ENCODE measurements at places on chromosomes 16 and 17. TPM values are rescaled to one million over a fixed set of nuclear protein-coding genes. Genes with fewer than 3 reads are reported as not detected.
A peak's percentile ranks its signal among the peaks of the same experiment; 100 is the strongest.

DNA sequence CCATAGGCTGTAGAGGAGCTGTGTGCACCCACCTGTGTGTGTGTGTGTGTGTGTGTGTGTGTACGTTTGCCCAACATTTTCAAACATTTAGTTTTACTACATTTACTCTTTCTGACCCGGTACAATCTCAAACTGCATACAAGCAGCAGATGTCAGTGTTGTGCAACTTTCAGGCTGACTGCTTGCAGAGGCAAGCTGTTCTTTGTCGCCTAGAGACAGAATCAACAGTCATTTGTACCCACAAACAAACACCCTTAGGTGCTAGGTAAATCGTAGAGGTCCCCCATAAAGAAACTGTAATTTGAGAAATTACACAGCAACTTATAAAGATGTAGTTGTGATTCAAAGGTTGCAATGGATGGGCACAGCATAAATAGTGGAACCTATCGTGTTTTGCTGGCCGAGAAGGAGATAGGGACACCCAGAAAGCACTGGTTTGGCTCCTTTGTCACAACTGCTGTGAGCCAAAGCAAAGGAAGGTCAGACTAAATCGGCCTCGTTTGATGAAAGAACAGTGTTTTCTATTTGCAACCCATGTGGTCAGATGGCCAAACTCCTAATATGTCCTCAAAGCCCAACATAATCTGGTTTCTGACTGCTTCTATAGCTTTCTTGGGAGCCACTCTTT, 478.4 kb downstream of the TOX3 start:
- no peaks in the 10 kb centered on the region for H3K27me3 ChIP-seq
- H3K36me3 ChIP-seq, result no peaks in the 10 kb centered on the region
- DNase-seq, result no peak
- H3K4me1 ChIP-seq, result no peaks in the 10 kb centered on the region
- no peak overlapping the region for H3K27ac ChIP-seq
- no peak overlapping the region for H3K4me3 ChIP-seq

GRCh38 chr16:79293836-79294460, 306.6 kb downstream of the MAF start:
- H3K36me3 ChIP-seq, result no peaks in the 10 kb centered on the region
- DNase-seq, result no peak
- no peak overlapping the region for H3K4me3 ChIP-seq
- H3K27ac ChIP-seq, result no peak overlapping the region
- H3K27me3 ChIP-seq, result no peaks in the 10 kb centered on the region

DNA sequence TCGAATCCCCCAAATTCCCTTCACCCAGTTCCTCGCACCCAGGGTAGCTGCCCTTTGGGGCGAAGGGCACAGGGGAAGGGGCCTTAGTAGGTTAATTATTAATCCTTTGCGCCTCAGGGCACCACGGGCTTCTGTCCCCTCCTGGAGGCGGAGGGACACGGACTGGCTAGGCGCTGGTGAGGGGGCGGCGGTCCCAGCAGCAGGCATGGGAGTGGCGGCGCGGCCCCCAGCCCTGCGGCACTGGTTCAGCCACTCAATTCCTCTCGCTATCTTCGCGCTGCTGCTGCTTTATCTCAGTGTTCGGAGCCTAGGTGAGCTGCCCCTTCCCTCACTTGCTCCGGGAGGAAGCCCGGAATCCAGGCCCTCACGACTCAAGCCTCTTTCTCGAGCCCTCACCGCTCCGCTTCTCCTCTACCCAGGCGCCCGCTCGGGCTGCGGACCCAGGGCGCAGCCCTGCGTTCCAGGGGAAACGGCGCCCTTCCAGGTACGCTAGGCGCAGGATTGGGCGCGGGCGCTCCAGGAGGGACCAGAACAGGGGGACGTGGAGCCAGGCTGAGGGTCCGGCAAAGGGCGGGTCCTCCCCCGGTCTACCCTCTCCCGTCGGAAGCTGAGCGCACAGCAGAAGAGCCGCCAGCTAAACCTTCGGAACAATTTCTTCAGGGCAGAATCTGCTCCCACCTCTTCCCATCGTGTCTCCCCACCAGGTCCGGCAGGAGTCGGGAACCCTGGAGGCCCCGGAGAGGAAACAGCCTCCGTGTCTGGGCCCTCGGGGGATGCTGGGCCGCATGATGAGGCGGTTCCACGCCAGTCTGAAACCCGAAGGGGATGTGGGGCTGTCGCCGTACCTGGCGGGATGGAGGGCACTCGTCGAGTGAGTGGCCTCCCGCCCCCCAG, at the start of gene GLTPD2:
GLTPD2 (plus strand) TSS at position 158 of the 894 bp plus-strand sequence; CDS start at position 206, 48 bp downstream.
- no peak for DNase-seq
- peak within 1 kb of the TSS; percentile 88 for H3K27ac ChIP-seq
- H3K27me3 ChIP-seq, result peaks cover 22% of the 10 kb centered on the region

DNA sequence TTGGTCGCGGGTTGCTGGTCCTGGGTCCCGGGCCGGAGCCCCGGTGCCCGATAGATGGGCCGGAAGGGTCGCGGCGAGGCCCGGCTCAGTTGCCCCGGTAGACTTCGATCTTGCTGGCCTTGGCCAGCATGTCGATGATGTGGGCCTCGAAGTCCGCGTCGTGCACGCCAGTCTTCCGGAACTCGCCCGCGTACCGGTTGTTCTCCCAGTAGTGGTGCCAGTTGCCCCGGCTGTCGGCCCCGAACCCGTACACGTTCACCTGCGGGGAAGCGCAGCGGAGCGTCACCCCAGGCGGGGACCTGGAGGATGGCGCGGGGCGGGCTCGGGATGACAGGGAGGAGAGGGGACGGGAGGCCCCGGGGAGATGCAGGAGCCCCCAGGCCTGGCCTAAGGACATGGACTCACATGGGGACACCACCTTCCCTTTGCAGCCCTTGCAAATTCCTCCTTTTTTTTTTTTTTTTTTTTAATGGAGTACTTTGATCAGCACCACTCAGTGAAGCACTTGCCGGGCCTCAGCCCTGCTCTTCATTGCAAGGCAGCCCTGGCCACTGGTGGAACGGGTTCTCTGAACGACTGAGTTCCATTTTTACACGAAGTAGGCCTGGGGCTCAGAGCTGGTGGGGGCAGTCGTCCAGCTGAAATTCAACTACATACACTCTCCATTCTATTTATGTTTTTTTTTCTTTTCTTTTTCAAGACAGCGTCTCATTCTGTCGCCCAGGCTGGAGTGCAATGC, 35.1 kb downstream of the DDX19A start:
- H3K27ac ChIP-seq, result peak overlapping the region; percentile 65
- H3K36me3 ChIP-seq, result peaks cover 42% of the 10 kb centered on the region
- H3K27me3 ChIP-seq, result no peaks in the 10 kb centered on the region

- H3K27me3 ChIP-seq, result no peaks in the 10 kb centered on the region
- no peaks in the 10 kb centered on the region for H3K36me3 ChIP-seq
- H3K4me1 ChIP-seq, result peaks cover 3% of the 10 kb centered on the region
- H3K27ac ChIP-seq, result peak overlapping the region; percentile 29
Observed at GRCh38 chr17:17120294-17120693, 78.0 kb downstream of the MPRIP start.

DNA sequence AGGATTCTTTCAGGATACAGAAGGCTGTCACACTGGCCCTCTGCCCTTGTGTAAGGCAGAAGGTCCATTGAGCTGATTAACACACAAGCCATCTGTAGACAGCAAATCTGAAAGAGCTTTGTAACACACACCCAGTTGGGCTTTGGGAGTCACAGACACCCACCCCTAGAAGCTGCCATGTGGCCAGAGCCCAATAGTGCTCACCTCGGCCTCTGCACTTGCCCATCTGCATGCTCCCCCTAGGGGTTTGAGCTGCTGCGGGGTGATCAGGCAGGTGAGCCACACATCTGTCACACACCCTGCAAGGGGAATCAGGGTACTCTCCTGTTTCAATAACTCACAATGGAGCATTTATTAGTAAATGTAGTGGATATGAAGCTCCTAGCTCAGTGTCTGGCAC, 138.3 kb downstream of the CHD9NB start:
- H3K36me3 ChIP-seq, result no peaks in the 10 kb centered on the region
- H3K27ac ChIP-seq, result no peak overlapping the region
- H3K4me3 ChIP-seq, result no peak overlapping the region

GRCh38 chr17:36089888-36090836, at the start of gene CCL3:
Gene CCL3, minus strand, starts transcription at chr17:36090143. Its CDS starts 85 bp downstream, at chr17:36090058.
- H3K27me3 ChIP-seq, result peaks cover 5% of the 10 kb centered on the region
- no peak within 1 kb of the TSS for H3K27ac ChIP-seq
- H3K4me1 ChIP-seq, result no peaks in the 10 kb centered on the region
- DNase-seq, result no peak

GRCh38 chr17:76683011-76683755, 27.6 kb downstream of the MXRA7 start:
- H3K27ac ChIP-seq, result peak overlapping the region; percentile 68
- no peaks in the 10 kb centered on the region for H3K27me3 ChIP-seq
- H3K4me1 ChIP-seq, result peaks cover 17% of the 10 kb centered on the region
- H3K36me3 ChIP-seq, result no peaks in the 10 kb centered on the region
- no peak for DNase-seq
- H3K4me3 ChIP-seq, result no peak overlapping the region

GRCh38 chr17:8949061-8949661, 16.3 kb downstream of the PIK3R5 start:
- H3K4me3 ChIP-seq, result no peak overlapping the region
- no peaks in the 10 kb centered on the region for H3K36me3 ChIP-seq
- no peaks in the 10 kb centered on the region for H3K4me1 ChIP-seq
- no peak overlapping the region for H3K27ac ChIP-seq

DNA sequence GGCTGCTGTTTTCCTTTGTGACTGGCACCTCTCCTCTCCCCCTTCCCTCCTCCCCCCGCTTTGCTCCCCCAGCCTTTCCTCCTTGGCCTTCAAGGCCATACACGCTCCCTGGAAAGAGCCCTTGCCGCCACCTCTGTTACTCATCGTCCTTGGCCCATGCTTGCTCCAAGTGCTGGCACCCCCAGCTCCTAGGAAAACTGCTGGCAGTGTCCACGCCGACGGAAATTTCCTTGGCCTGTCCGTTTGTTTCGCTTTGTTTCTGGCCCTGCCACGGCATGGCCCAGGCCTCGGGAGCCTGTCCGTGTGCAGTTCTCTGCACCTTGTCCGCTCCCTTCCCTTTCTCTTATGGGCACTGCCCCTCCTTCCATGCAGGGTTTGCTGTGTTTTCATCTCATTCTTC, 18.0 kb downstream of the CA5A start:
- peak; percentile 32 for DNase-seq
- H3K36me3 ChIP-seq, result no peaks in the 10 kb centered on the region
- H3K27ac ChIP-seq, result peak overlapping the region; percentile 43
- no peak overlapping the region for H3K4me3 ChIP-seq

DNA sequence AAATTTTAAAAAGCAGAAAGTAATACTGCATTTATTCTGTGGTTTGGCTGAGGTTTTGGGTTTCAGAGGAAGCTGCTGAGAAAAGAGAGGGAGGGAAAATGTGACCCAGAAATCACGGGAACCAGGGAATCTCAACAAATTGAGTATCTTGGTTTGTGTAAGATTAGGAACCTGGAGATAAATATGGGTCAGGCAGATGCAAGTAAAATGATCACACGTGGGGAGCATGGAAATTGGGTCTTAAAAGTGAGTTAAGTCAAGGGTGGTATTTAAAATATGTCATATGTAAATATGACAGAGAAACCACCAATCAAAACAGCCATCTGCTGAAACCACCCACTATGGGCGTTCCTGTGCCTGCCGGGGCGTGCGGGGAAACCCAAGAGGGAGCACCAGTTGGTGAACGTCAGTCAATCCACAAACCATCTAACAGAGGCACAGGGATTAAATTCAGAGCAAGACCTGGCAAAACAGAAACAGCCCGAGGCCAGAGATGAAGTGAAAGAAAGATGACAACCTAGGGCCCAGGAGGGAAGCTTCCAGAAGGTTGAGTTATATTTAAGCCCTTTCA, 33.4 kb downstream of the CDH13 start:
- DNase-seq, result no peak
- H3K36me3 ChIP-seq, result no peaks in the 10 kb centered on the region
- no peaks in the 10 kb centered on the region for H3K4me1 ChIP-seq
- H3K27me3 ChIP-seq, result no peaks in the 10 kb centered on the region

GRCh38 chr16:50539822-50540710, 8.1 kb upstream of the NKD1 start:
- no peak overlapping the region for H3K4me3 ChIP-seq
- H3K27me3 ChIP-seq, result no peaks in the 10 kb centered on the region
- H3K27ac ChIP-seq, result no peak overlapping the region
- H3K36me3 ChIP-seq, result no peaks in the 10 kb centered on the region

- H3K27me3 ChIP-seq, result no peaks in the 10 kb centered on the region
- no peaks in the 10 kb centered on the region for H3K4me1 ChIP-seq
- no peaks in the 10 kb centered on the region for H3K36me3 ChIP-seq
- H3K27ac ChIP-seq, result no peak overlapping the region
Observed at GRCh38 chr17:46013502-46014165, 14.6 kb downstream of the STH start.

- H3K36me3 ChIP-seq, result no peaks in the 10 kb centered on the region
- H3K27me3 ChIP-seq, result no peaks in the 10 kb centered on the region
- no peak for DNase-seq
- no peak overlapping the region for H3K4me3 ChIP-seq
Observed at GRCh38 chr17:57735707-57736106, 9.4 kb downstream of the CCDC182 start.

DNA sequence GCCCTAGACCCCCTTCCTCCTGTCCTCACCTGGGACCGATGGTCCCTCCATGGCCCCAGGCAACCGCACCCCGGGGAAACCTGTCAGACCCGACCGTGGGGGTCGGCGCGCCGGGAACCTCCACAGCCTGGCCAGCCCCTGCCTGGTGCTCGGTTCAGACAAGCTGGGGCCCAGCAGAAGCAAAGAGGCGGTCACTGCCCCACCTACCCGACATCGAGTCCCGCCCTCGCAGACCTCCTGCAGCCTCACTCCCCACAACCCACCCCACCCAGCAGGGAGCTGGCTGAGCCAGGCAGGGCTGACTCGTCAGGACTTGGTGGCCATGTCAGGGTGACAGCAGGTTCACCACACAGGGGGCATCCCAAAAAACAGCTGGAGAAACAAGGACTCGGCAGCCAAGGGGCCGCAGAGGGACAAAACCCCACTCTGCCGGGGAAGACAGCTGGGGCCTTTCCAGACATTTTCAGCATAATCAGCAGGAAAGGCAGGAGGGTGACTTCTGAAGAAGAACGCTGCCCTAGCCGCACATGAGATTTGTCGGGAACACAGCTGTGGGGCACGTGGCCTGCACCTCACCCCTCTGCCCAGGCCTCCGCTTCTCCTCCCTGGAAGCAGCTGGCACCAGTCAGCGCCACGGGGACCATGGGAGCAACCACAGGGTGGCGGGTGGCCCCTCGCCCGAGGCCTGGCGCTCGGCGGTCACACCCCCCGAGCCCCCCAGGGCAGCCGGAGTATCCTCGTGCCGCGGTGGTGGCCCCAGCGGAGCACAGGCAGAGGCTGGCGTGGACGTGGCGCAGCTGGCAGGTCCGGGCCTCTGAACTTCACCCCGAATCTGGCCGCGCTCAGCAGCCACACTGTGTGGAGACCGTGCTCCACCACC, 22.9 kb downstream of the GNPTG start:
- peaks cover 73% of the 10 kb centered on the region for H3K36me3 ChIP-seq
- no peak overlapping the region for H3K4me3 ChIP-seq
- DNase-seq, result no peak
- H3K27me3 ChIP-seq, result no peaks in the 10 kb centered on the region
- peaks cover 10% of the 10 kb centered on the region for H3K4me1 ChIP-seq
- no peak overlapping the region for H3K27ac ChIP-seq

GRCh38 chr16:13835935-13836730, 83.8 kb upstream of the ERCC4 start:
- H3K27me3 ChIP-seq, result no peaks in the 10 kb centered on the region
- DNase-seq, result no peak
- H3K4me3 ChIP-seq, result no peak overlapping the region
- no peaks in the 10 kb centered on the region for H3K36me3 ChIP-seq
- H3K27ac ChIP-seq, result no peak overlapping the region
- H3K4me1 ChIP-seq, result no peaks in the 10 kb centered on the region

PKMYT1 gene
- total RNA-seq, result 0.60 TPM

MON1B gene
- 33.4 TPM for total RNA-seq

HSD17B2 gene
- total RNA-seq, result not detected

CNTNAP4 gene
- 0.22 TPM for total RNA-seq

HP gene
- 24.9 TPM for total RNA-seq

TNFRSF13B gene
- total RNA-seq, result not detected

CCL1 gene
- not detected for total RNA-seq

B4GALNT2 gene
- total RNA-seq, result not detected

PHOSPHO1 gene
- total RNA-seq, result 0.21 TPM

Measured in tibial nerve (tissue), 4 donors.